Stimulated activated CD8-positive, alpha-beta memory T cell treated with anti-CD3 and anti-CD28 coated beads, Interleukin-12 subunit alpha, Interleukin-12 subunit beta, amount 100 ng/mL, for 1 hour (primary cell): ENCODE measurements at places on chromosomes 4 and X.

- no peak for DNase-seq
Measured at GRCh38 chr4:119315036-119315435, 6.9 kb downstream of the FABP2 start.

DNA sequence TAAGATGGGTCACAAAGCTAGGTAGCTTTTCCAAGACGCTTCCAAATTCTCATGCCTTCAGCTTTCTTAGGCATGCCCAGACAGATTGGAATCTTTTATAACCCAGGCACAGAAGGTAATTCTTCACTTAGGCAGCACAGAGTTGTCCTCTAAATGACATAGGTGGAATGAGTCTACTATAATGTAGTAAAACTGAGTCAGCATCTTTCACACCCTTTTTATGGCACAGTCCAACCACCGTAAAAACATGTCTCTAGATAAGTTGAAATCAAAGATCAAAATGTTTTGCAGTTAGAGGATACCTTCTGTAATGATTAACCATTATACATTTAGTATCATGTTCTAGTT, 128.4 kb upstream of the FAT1 start:
- no peak for DNase-seq

DNA sequence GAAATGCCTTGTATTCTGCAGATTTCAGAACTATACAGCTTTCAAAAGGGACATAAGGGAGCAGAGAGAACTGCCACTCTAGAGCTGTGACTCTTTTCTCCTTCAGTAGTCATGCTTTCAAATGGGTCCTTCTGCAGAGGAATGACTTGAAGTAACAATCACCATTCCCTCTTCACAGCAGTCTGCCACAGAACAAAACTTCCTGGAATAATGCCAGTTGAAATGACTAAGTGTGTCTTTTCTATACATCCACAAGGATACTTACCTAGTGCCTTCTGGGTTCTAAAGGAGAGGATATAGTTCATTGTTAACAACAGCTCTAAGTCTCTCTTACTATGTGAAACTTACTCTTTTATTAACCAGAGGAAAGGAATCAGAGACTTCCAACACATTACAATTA, 515.4 kb upstream of the ATOH1 start:
- DNase-seq, result no peak

- no peak for DNase-seq
Measured at GRCh38 chrX:40145923-40146261, 48.1 kb upstream of the BCOR start.

- no peak for DNase-seq
Measured at GRCh38 chr4:95188701-95189370, 359.9 kb downstream of the UNC5C start.

DNA sequence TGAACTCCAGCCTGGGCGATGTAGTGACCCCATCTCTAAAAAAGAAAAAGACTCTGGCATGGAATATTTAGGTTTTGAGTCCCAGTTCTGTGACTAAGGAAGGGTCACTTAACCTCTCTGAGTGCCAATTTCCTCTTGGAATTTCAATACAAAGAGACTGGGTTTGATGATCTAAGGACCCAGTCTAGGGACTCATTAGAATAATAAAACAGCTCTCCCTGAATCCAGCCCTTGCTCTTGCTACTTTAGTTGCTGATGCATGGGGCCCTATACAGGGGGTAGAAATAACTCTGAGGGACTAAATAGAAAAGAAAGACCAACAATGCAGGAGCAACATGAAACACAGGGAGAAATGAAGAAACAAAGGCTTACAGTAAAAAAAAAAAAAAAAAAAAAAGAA, 12.6 kb downstream of the C4orf54 start:
- DNase-seq, result no peak

DNA sequence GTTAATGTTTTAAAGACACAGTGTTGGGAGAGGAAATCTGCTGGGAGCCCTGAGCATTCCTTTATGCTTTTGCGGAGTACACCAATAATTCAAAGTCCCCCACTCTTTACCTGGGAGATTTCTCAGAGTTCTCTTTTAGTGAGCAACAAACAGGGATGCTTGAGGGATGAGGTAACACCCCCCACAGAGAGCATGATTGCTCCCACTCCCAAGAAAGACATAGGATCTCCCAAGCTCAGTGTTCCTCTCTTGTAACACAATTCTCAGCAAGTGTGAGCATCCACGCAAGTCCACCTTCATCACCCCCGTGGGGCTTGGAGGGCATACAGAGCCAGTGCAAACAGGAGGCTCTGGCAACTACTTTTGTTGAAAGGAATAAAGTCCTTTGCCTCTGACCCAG, 36.1 kb downstream of the GSPT2 start:
- no peak for DNase-seq

DNA sequence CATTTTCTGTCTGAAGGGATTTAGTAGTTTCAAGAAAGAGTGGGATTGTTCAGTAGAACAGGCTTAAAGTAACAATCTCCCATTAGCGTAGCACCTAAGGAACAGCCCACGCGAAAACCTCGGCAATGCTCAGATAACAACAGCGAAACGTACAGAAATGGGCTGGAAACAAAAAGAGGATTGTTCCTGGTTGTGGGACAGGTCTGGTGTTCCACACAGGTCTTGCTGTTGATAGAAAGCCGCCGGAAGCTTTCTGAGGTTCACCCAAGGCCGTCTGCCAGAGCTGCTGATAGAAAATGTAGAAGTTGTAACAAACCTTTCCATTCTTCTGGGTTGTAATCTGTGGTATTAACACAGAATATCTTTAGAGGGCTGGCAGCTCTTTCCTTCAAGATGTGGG, 69.4 kb upstream of the CLCN4 start:
- no peak for DNase-seq

- DNase-seq, result no peak
Measured at GRCh38 chr4:76060506-76060905, 14.0 kb upstream of the ART3 start.

- no peak for DNase-seq
Measured at GRCh38 chrX:48834383-48834709, 1.1 kb downstream of the PCSK1N start.

- no peak for DNase-seq
Measured at GRCh38 chr4:126748736-126749135, 884.0 kb upstream of the INTU start.

DNA sequence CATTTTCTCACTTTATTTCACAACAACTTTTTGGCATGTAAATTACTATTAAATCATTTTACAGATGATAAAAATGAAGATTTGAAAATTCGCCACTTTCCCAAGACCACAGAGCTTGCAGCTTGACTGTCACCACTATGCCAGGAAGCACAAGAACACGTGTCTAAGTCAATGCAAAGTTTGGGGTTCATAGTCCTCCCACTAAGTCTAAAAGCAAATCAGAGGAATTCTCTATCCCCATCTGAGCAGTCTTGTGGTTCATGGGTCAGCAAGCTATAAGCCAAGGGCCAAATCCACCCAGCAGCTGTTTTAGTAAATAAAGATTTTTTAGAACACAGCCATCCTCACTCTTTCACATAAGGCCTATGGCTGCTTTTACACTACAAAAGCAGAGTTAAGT, 833.3 kb upstream of the INTU start:
- no peak for DNase-seq

DNA sequence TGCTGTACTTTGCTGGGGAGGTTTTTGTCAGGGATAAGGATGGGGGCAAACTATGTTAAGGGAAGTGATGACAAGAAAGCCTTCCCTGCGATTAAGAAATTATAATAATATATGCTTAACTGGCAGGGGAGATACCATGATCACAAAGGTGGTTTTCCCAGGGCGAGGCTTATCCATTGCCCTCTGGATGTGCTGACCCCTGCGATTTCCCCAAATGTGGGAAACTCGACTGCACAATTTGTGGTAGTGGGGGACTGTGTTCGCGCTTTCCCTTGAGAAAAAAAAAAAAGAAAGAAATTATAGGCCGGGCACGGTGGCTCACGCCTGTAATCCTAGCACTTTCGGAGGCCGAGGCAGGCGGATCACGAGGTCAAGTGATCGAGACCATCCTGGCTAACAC, 24.5 kb downstream of the SLC25A43 start:
- no peak for DNase-seq

DNA sequence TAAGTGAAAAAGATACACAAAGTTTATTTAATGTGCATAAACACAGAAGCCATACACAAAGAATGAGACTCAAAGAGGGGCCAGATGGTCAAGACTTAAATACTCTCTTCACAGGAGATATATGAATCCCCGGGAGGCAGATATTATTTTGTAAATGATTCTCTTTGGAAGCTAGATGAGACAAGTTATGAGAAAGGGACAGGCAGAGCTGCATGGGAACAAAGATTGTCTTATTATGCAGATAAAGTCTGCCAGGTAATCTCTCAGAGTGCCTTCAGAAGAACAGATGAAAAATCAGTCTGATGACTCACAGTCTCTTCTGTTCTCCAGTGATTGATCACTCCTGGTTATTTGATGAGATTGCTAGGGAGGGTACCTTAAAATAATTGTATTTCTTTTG, 89.0 kb downstream of the NAF1 start:
- DNase-seq, result no peak

DNA sequence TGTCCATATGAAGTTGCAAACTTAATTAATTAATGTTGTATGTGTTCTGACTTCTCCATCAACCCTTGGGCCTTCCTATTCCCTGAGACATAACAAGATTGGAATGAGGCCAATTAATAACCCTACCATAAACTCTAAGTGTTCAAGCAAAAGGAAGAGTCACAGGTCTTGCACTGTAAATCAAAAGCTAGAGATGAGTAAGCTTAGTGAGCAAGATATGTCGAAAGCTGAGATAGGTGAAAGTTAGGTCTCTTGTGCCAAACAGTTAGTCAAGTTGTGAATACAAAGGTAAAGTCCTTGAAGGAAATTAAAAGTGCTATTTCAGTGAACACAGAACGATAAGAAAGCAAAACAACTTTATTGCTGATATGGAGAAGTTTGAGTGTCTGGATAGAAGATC, 58.2 kb upstream of the GPRIN3 start:
- DNase-seq, result no peak

DNA sequence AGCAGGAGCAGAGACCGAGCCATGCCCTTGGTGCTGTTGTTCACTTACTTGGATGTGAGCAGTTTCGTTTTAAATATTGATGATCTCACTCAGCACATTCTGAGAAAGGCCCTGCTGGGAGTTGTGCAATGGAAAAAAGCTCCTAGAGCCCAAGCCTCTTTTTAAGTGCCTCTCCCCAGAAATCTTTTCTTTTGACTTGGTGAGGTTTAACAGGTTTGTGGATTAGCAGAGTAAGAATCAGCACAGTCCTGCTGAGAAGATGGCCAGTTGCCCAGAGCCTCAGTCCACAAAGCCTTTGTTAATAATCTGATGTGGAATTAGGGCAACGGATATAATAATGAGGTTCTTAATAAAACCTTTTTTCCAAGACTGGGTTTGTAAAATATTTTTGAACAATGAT, 157.5 kb upstream of the ATP6AP2 start:
- DNase-seq, result no peak

DNA sequence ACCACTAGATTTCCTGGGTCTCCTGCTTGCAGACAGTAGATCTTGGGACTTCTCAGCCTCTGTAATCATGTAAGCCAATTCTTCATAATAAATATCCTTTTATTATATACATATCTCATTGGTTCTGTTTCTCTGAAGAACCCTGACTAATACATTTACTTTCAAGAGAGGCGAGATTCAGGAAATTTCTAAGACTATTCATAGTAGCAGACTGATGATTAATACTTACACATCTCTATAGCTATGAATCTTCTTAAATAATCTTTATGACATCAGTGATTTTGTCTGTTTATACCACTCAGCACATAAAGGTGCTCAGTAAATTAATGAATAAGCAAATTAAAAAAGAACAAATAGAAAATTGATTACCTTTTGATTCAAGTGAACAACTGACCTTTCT, 682.3 kb upstream of the GRID2 start:
- no peak for DNase-seq

DNA sequence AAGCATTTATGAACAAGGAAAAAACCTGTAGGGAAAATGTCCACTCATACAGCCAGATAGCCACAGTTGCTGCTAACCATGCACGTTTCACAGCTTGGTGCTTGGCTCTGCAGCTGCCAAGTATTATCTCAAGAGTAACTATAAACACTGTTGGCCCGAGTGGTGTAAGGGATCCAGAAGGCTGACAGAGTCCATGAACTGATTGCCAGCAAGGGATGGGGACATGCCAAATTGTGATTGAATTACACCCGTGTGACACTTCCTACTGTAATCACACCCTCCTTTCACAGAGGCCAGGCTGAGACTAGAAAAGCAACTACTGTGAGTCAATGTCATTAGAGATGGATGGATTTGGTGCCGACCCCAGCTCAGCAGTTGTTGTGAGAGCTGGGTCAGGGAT, 223.9 kb upstream of the ANKRD50 start:
- DNase-seq, result no peak

DNA sequence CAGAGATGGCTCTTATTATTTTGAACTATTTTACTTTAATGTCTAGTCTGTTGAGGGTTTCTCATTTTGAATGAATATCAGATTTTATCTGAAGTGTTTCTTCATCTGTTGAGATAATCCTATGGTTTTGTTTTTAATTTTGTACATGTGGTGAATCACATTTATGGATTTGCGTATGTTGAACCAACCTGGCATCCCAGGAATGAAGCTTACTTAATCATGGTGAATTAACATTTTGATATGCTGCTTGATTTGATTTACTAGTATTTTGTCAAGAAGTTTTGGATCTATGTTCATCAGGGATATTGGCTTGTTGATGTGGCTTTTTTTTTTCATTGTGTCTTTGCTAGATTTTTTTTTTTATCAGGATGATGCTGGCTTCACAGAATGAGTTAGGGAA, 2390.9 kb downstream of the PCDH7 start:
- DNase-seq, result no peak

GRCh38 chr4:106615961-106616360, 247.4 kb upstream of the GIMD1 start:
- DNase-seq, result no peak

DNA sequence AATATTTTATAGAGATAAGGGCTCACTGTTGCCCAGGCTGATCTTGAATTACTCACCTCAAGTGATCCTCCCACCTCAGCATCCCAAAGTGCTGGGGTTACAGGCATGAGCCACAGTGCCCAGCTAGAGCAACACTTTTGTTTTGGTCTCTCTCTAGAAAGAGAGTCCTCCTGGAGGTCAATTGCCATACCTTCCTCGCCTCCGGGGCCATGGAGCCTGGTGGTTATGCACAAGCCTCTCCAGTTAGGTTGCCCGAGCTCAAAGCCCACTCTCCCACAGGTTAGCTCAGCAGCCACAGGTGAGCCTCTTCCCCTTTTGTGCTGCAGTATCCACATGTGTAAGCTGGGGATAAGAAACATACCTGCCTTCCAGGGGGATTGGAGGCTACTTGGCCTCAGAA, 24.2 kb upstream of the MAN2B2 start:
- DNase-seq, result no peak

- DNase-seq, result no peak
Measured at GRCh38 chrX:118513120-118513898, 17.7 kb downstream of the DOCK11 start.

- DNase-seq, result no peak
Measured at GRCh38 chr4:148776941-148777340, 334.7 kb upstream of the NR3C2 start.

DNA sequence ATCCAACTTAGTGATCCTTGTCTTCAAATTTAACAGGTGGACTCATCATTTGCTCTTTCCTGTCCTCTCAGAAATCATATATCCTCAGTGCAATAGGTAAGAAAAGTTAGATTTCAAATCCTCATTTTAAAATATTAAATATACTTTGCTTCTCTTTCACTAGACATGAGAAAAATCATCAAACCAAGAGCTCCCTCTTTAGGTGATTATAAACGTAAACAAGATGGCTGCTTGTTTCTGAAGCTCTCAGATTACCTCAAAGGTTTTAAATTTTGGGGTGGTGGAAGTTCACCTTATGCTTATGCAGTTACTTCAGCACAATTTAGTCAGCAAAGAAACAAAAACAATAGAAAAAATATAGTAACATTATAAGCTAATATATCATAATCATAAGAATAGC, 27.3 kb downstream of the CSN3 start:
- no peak for DNase-seq

GRCh38 chr4:100913685-100914084, 395.9 kb upstream of the EMCN start:
- no peak for DNase-seq
